ENCODE measurements at places on chromosomes 16 and 17.

DNA sequence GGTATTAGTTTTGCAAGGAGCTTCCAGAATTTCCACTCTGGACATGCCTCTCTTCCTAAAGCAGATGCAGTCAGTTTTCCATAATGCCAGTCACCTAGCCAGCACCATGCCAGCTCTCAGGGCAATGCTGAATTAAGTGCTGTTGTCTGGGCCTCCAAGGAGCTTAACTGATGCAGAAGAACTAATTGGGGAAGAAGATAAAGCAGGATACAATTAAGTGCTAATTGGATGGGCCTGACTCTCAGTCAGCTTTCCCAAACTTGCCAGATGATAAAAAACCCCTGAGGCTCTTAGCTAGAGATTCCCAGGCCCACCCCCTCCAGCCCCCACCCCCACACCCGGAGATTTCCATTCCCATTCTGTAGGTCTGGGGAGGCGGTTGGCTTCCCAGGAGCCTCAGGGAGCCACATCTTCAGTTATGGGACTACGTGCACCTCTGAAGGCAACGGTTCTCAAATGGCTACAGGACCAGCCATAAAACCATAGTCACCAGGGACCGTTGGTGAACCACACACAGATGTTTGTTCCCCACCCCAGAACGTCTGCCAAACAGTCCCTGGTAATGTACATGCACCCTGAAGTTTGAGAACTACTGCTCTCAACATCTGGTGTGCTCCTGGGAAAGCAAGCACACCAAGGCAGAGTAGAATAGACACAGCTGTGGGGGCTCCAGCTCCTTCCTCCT, 499.1 kb upstream of the CDH5 start:
- DNase-seq: no peak

DNA sequence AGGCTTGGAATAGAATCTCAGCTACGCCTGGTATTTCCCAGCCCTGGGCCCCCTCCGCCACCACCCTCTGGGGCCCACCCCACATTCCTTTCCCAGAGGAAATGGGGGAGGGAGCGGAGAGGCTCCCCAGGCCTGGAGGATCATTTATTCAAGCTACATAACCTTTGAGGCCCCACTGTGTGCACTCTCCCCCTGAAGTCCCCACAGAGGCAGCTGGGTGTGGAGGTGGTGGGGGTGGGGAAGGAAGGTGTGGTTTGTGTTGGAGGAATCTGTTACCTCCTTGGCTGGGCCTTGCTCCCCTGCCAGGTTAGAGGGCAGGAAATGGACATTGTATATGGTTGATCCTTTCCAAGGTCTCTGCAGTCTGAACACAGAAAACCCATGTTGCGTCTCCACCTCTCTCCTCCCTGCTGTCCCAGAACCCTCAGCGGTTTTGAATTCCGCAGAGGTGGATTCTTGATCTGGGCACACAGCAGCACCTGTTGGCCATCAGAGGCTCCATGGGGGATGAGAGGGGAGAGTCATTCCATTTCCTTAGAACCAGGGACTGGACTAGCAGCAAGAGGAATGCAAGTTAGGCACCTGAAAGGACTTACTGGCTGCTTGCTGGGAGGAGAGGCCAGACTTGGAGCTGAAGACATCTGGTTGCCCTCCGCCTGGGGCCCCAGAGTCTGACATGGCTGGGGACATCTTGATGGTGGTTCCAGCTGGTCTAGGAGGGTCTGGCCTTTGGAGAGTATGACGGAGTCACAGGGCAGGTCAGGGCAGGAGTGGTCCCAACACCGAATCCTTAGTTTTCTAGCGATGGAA, 23.0 kb downstream of the ARHGAP23 start:
- DNase-seq: no peak

DNA sequence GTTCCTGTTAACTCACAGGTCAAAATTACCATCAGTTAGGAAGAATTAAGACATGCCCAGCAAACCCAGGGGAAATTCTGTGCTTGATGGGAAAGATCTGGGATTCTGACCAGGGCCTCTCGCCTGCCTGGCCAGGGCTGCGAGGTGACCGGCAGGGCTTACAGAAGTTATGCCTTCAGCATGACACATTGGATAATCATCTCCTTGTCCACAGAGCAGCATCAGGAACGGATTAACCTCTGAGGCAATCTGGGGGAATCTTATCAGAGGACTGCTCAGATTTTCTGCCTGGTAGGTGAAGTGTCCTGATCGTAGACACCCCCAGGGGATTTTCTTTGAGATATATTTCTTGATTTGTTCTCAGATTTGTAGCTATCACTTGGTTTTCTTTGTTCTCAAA, 172.5 kb downstream of the HS3ST3A1 start:
- no peak for DNase-seq

GRCh38 chr17:70871180-70871818, 702.0 kb downstream of the KCNJ2 start:
- DNase-seq: no peak

GRCh38 chr17:77803726-77804125, 154.8 kb upstream of the TNRC6C start:
- no peak for DNase-seq

DNA sequence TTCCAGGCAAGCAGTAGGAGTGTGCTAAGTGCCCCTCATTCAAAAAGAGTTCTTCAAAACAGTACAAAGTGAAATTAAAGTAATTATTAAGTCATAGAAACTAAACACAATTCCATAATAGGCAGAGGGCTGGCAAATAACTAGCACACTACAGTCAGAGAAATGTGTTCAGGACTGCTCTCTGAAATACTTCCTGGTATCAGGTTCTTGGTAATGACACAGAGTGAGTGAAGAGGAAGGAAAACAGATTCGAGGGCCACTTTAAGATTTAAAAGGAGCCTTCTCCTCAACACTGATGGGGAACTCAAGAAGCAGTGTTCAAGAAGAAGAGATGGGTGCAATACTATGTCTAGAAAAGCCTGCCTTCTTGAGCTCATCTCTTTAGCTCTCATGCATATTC, 139.2 kb downstream of the TOX3 start:
- DNase-seq: no peak

GRCh38 chr17:16953347-16953746, 18.6 kb downstream of the TNFRSF13B start:
- no peak for DNase-seq

DNA sequence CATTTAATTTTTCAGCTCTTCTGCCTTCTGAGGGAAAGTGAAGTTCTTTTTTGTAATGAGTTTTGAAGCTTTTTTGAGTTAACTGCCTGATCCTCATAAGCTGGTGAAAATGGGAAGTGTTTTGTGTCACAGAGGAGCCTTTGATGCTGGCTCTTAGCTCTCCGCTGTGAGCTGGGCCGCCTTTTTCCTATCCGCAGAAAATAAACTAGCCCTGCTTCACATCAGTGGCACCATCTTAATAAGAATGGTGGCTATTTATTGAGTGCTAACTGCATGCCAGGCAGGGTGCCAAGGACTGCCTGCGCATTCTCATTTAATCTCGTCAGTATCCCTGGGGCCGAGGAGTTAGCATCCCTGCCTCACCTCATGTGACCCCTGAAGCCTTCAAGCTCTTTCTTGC, 309.0 kb downstream of the CPPED1 start:
- no peak for DNase-seq

- DNase-seq: no peak
Measured at GRCh38 chr17:83173914-83174361, 94.5 kb downstream of the METRNL start.

DNA sequence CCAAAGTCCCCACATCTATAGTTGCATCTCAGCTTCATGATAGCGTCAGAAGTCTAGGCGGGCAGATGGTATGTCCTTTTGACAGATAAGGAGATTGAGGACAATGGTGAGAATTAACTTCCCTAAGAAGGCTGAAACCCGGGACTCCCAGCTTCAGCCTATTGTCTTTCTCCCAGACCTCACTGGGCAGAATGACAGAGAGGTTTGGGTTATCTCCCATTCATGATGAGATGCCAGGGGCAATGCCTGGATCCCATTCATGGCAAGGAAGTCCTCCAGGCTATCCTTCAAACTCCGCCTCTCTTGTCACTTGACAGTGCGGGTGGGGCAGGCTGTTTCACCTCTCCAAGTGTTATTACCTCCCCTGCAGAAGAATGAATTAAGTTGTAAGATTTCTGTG, 100.3 kb downstream of the IRX5 start:
- DNase-seq: no peak

DNA sequence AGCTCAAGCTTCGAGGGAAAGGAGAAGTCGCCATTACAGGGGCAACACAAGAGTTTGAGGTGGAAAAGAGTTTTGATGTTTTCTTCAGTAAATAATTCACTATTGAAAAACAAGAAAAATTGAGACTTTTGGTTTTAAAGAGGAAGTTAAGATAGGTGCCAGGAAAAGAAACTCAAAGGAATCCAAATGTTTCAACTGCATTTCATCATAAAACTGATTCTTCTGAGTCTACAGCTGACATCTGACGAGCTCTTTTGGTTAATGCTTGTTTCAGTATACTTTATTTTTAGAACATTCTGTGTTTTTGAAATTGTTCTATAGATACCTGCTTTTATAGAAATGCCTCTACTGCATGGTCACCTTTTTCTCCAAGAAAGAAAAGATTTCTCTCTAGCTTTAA, 54.0 kb downstream of the ERN1 start:
- DNase-seq: no peak

GRCh38 chr17:49681106-49681979, 3.4 kb upstream of the SPOP start:
- DNase-seq: no peak

DNA sequence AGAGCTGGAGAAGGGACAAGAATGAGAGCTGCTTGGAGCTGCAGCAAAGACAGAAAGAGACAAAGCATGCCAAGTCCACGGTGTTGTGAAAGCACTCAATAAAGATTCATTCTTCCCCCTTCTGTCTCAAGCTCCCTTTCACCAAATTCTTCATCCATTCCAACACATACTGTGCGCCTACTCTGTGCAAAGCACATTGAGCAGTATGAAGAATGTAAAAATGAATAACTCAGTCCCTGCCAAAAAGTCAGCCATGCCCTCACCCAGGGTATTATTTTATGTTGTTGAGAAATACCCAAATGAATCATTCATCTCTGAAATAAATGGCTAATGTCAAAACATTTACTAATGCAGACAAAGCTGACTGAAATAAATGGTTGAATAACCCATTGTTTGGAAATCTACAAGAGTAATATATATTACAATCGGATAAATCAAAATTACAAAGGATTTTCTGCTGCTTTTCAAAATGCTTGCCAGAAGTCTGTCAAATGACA, 282.9 kb upstream of the IRX5 start:
- no peak for DNase-seq

DNA sequence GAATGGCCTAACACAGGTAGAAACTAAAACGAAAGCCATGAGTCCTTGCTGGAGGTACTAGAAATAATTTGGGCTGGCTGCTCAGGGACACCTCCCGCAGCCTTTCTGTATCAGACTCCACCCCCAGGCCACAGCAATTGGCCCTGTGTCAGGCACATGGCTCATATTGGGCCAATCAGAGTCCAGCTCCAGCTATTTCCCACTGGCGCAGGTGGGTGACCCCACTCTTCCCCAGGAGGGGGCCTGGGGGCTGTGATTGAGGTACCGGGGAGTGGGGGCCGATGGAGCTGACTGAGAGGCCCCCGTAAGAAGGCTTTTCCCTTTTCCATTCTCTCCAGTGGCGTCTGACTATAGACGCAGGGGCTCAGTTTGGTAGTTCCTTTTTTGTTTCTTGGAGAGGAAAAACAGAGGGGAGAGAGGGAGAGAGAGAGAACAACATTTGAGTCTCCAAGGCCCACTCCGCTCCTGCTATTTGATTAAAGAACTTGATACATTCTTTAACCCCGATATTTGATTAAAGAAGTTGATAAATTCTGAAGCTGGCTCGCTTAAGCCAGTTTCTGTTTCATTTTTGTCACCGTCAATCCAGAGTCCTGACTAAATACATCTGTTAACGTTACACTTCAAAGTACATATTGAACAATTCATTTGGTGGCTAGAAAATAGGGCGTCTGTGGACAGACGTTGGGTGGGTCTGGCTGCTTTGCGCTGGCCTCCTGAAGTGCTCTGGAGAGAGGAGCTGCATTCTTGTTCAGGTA, 26.3 kb downstream of the FOXL1 start:
- peak; percentile 16 for DNase-seq

DNA sequence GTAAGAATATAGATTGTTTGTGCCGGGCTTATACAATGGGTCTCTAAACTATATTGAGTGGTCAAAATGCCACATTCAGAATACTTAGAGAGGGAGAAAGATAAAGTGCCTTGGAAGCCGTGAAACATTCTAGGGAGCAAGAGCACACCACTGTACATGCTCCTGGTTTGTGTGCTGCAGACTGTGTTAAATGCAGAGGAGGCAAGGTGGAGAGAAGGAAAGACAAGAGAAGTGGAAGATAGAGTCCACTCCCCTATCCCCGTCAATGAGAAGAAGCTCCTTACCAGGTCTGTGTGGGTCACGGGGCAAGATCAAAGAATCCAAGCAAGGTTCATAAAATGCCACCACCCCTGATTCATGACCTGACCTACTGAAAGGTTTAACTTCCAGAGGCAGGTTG, 267.1 kb upstream of the TBX2 start:
- DNase-seq: no peak

DNA sequence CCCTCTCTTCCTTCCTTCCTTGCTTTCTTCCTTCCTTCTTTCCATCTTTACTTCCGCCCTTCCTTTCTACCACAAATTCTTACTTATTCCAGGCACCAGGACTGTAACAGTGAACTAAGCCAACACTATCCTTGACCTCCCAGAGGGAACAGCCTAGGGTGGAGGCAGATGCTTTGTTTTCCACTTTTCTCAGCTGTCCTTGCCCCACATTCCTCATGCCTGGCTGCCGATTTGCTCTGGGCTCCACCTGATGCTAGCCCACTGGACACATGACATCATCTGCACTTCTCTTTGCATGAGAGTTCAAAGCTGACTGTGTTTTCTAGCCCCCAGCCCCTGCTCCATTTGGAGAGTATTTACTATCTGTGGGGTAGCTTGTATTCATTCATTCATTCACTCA, 283.0 kb downstream of the MAF start:
- no peak for DNase-seq

DNA sequence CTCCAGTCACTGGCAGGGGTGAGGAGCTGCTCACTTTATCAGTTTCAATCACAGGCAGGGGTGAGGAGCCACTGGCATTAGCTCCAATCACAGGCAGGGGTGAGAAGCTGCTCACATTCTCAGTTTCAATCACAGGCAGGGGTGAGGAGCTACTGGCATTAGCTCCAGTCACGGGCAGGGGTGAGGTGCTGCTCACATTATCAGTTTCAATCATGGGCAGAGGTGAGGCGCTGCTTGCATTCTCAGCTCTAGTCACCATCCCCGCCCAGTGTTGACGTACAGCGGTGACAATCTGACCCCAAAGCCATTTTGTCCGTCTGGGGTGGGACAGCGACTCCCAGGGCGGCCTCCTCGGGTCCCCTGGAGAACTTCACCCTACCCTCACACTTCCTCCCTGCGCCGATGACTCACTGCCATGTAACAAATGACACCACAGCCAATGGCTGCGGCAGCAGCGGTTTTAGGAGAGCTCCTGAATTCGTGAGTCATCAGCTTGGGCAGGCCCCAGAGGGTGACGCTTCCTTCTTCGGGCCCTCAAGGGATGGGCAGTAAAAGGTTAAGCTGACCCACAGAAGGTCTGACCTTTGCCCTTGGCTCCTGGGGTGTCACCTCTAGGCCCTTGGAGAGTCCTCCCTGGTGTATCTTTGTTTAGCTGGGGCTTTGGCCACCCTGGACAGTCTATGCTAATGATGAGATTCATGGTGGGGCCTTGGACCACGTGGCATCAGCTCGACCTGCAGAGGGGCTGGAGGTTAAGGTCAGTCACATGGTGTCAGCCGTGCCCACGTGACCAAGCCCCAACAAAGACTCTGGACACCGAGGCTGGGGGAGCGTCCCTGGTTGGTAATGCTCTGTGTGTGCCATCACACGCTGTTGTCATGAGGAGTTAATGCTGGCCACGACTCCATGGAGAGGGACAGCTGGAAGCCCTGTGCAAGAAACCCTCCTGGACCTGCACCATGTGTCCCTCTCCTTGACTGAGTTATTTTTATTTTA, 171.7 kb downstream of the C16orf95 start:
- DNase-seq: no peak
